ENCODE measurements at places on chromosomes 3 and 15.

DNA sequence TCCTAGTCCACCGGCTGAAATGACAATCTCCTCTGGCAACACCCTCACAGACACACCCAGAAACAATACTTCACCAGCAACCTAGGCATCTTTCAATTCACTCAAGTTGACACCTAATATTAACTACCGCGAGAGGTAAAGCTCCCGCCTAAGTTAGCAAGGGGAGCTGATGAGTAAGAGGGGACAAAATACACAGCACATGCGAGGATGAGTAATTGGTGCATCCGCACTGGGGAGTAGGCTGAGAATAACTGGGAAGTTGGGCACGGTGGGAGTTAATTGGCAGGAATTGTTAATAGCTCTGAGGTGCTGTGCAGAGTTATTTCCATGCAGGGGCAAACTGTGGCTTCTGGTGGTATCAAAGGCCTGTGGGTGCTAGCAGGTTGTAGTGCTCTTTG, 14.5 kb upstream of the PLD1 start:
- DNase-seq: no peak

DNA sequence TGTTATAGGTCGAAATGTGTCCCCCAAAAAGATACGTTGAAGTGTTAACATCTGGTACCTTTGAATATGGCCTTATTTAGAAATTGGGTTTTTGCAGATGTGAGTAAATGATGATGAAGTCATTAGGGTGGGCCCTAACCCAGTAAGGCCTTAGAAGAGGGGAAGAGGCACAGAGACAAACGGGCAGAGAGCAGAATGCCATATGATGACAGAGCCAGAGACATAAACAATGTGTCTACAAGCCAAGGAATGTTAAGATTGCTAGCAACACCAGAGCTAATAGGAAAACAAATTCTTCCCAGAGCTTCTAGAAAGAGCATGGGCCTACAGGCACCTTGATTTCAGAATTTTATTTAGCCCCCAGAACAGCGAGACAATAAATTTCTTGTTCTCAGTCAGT, 693.1 kb upstream of the NECTIN3 start:
- DNase-seq: no peak

- no peak for DNase-seq
Measured at GRCh38 chr3:62662677-62663076, 212.5 kb downstream of the CADPS start.

DNA sequence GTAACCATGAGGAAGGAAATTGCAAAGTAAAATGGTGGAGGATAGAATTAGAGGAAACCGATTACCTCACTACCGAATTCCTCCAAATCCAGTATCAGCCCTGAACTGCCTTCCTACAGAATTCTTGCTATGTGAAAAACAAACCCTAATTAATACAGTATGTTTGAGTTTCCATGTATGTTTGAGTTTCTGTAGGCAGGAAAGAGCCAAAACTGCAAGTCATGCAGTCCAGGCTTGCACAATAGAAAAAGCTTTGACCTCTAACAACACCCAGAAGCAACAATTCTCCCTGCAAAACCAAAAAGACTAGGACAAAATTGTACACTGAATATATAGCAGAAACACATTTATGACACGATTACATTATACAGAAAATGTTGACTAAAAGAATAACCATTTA, 614.8 kb downstream of the DIPK2A start:
- no peak for DNase-seq

GRCh38 chr15:69132977-69133861, 27.2 kb upstream of the GLCE start:
- DNase-seq: no peak

DNA sequence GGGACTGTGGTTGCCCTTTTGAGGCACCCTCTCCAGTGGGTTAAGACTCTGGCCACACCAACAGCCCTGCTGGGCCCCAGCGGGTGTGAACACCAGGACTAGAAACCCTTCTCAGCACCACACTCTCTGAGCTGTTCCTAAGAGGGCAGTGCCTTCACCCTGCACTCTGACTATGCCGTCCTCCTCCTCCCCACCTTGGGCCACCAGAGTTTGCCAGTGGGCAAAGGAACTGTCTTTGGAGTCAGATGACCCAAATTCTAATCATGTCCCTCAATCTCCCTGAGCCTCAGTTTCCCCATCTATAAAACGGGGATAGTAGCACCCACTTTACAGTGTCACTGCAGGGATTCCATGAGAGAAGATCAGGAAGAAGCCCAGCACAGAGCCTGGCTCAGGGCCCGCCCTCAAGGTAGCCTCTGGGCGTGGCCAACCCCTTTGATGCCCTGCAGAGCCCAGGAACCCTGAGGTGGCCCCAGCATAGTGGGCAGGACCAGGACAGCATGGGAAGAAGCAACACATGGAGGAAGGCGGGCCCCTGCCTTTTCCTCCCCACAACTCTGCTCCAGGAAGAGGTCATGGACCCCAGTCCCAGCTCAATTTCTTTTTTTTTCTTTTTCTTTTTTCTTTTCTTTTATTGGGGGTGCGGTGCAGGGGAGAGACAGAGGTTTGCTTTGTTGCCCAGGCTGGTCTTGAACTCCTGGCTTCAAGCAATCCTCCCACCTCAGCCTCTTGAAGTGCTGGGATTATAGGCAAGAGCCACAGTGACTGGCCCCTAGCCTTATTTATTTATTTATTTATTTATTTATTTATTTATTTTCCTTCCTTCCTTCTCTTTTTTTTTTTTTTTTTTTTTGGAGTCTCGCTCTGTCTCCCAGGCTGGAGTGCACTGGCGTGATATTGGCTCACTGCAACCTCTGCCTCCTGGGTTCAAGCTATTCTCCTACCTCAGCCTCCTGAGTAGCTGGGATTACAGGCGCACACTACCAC, 115.7 kb upstream of the LINGO1 start:
- DNase-seq: no peak

DNA sequence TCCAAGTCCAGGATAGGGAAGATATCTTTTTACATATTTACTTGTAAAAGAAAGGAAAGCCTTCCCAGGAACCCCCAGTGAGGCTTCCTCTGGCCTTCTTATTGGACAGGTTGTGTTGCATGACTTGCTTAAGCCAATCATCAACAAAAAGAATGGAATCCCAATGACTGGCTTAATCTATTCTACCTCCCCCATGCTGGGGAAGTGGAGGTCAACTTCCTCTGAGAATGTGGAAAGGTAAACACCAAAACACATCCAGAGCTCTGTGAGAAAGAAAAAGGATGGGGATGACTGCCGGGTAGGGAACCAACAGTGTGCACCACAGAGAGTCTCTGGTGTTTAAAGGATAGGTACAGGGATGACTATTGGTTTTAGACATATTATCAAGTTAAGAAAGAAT, 25.1 kb downstream of the TNIK start:
- no peak for DNase-seq

GRCh38 chr15:100095541-100096247, 246.1 kb downstream of the ADAMTS17 start:
- DNase-seq: no peak

GRCh38 chr15:65921780-65922179, 52.5 kb downstream of the RAB11A start:
- no peak for DNase-seq

DNA sequence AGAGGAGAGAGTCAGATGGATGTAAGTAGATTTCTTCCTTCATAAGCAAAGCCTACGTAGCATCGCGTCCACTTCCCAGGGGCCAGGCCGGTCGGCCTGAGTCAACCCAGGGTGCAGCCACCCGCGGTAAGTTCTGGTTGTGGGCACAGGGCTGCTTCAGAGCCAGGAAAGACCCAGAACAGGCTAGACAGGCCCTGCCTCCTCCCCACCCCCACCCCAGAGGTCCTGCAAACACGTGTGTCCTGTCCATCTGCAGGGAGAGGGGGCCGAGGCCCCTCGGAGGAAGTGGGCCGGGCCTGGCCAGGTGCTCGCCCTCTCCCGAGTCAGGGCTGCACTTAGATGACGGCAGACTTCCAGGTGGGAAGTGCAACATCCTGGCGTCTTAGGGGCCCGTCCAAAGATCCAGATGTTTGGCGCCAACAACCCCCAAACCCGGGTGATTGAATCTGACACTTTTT, 100.8 kb upstream of the ALDH1A3 start:
- DNase-seq: no peak

DNA sequence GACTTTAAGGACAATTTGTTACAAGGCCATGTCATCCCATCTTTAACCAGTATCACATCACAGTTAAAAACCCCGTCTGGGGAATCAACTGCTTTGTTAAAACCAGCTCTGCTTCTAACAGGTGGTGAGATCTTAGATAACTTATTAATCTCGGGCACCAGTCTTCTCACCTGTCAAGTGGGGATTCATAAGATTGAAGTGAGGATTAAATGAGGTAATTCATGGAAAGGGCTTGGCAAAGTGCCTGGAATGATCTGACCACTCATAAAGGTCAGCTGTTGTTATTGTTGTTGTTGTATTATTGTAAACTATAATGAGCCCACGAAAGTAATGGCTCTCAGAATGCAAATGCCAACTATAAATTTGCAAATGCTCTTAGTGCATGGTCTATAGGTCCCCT, 30.1 kb upstream of the SLC24A5 start:
- DNase-seq: no peak

- DNase-seq: no peak
Measured at GRCh38 chr3:143187111-143187510, 67.5 kb downstream of the CHST2 start.

- DNase-seq: peak; percentile 30
Measured at GRCh38 chr15:67103432-67103831, 38.0 kb downstream of the SMAD3 start.

GRCh38 chr15:84702961-84703482, 12.9 kb downstream of the SEC11A start:
- peak; percentile 13 for DNase-seq

GRCh38 chr15:59437817-59438624, at the start of gene FAM81A:
TSS of gene FAM81A (plus strand) at chr15:59438186. CDS start at chr15:59458627, 20,441 bp downstream.
- DNase-seq: peak; percentile 36

DNA sequence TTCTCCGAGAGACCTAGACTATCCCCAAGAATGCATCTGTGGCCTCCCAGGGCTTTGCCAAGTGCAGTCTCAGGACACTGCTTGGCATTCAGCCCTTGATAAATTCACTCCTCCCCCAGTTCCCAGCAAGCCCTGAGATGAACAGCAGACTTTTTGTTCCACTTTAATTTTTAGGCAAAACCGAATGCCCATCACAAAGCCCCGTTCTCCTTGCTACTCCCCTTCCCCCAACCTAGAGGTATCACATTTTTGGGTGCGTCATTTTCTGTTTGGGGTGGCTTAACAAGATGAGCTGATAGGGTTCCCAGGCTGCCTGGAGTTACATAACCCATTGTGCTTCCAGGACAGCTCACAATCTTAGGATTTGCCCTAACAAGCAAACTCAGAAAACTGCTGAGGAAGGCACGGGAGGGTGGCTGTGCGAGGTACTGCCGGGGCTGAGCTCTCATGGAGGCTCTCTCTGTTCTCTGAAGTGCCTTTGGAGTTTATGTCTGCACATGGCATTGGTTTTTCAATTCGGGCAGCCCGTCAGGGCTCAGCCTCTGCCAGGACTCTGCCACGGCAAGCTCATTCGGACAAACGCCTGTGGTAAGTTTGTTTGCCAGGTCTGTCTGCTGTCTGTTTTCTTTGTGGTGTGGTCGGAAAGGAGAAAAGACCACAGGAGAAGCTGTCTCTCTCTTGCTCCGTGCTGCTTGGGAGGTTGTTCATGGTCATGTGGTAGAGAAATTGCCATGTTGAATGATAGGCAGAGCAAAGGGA, at the start of gene TRAK1:
TRAK1 (plus strand) TSS at position 385 of the 759 bp plus-strand sequence; CDS start at position 498, 113 bp downstream.
- DNase-seq: no peak
